ENCODE measurements at places on chromosomes 2 and 18.

GRCh38 chr2:85273738-85274731, 53.8 kb downstream of the TGOLN2 start:
- DNase-seq: no peak

DNA sequence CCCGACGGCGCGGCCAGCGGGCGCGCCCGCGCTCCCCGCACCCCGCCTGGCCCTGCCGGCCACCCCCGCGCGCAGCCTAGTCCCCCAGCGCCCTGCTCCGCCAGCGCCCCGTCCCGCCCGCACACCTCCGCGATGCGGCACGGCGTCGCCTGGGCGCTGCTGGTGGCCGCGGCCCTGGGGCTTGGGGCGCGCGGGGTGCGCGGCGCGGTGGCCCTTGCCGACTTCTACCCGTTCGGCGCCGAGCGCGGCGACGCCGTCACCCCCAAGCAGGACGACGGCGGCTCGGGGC, 232 bp downstream of the SNED1 start:
- DNase-seq: no peak

- no peak for DNase-seq
Observed at GRCh38 chr2:240567872-240568677, at the start of gene RNPEPL1. TSS of gene RNPEPL1 (plus strand) at chr2:240568484. CDS start at chr2:240568587, 103 bp downstream.

DNA sequence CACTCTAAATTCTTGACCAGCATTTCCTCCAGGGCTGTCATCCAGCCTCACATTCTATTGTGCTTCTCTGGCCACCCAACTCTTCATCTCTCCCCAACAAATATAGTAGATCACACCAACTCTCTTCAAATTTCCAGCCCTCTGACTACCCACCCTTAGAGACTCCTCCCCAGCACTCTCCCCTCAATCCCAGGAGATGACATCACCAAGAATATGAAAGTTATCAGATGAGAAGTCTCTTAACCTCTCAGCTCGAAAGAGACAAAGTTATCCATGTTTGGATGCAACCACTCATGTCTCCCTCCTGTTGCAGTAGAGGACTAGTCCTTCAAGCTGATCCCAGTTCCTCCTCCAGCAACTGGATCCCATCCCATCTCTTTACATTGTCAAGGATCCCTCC, 47.1 kb downstream of the LBH start:
- no peak for DNase-seq

DNA sequence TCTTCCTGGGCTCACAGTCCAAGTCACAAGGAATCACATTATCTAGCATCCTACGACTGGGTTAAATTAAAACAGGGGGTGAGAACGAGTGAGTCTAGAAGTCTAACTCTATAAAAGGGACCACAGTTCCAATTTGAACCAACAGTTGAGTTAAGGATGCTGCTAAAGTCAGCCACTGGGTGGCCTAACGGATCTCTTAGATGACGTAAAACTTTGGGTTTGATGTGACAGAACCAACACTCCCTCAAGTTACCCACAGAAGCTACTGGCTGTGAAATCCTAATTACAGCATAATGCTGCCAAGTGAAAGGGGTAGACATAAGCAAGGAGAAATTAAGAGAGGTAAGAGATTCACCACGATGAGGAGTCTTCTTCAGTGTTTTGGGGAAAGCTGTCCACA, 32.7 kb upstream of the RUFY4 start:
- no peak for DNase-seq

GRCh38 chr2:176098366-176099158, 1.0 kb upstream of the HOXD12 start:
- DNase-seq: no peak

- DNase-seq: no peak
Observed at GRCh38 chr2:16537347-16537746, 128.3 kb downstream of the CYRIA start.

DNA sequence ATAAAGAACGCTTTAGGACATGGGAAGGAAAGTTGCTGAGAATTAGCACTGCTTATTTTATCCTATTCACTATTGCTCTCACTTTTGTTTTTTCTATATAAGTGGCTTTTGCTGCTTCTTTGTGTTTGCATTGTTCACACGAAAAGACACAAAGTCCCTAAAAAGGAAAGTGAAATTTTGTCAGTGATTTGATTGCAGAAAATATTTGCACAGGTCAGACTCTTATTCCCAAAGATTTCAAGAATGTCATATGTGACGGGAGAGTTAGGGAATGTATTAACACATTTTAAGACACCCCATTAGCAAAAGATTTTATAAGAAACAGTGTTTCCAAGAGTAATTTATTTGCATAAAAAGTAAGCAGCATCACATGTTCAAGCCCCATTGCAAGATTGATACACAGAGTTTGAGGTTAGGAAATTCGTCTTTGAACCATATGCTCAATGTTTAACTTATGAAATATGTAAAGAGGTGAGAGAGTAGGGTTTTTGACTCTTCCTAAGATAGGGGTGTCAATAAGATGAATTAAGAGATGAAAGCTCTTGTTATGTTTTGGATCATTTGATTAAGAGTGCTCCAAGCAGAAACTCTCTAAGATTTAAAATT, 57.0 kb downstream of the CCDC102B start:
- no peak for DNase-seq
